ENCODE measurements at places on chromosomes 6 and 20.

- no peak for DNase-seq
Observed at GRCh38 chr20:57439993-57440392, 48.8 kb downstream of the RBM38 start.

- DNase-seq, result no peak
Observed at GRCh38 chr6:170128346-170128745, 162.5 kb downstream of the DLL1 start.

- no peak for DNase-seq
Observed at GRCh38 chr20:31709939-31710338, 12.7 kb downstream of the BCL2L1 start.

- no peak for DNase-seq
Observed at GRCh38 chr6:89610149-89610642, 28.4 kb downstream of the LYRM2 start.

DNA sequence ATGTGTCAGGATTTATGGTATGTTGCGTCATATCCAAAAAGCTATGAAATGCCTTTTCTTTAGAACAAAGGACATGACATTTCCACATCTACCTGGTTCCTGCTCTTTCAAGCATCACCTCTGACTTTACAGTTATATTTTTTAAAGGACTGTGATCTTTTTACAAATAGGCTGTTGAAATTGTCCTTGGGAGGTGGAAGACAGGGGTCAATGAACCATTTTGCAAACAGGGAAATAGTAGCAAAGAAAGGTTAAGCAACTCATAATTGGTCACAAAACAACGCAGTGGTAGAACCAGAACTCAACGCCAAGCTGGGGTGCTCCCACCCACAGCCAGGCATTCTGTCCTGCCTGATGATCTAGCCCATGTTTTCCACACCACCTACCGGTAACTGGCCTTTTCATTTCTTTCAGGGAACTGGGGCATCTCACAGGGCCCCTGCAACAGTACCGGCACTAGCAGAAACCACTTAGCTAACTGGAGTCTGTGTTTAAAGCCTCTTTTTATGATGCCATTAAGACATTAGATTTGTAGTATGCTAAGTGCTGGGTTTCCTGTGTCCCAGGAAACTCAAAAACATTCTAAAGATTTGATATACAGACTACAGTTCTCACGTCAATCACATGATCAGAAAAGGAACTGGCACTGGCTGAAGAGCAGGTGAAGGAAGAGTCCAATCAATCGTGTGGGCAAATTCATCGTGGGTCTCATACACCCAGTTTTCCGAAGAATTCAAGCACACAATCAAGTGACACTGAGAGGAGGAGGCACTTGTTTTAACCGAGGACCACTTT, 13.9 kb downstream of the ZNF217 start:
- DNase-seq, result peak; percentile 53

- no peak for DNase-seq
Observed at GRCh38 chr20:62066983-62067433, 1.3 kb upstream of the TAF4 start.

All from fibroblast of skin of left biceps (primary cell).